Pulmonary artery endothelial cell (primary cell): ENCODE measurements at places on chromosomes 1 and 21.

GRCh38 chr1:34137411-34137810 is 27.6 kb downstream of the CSMD2 start:
- DNase-seq, result no peak

GRCh38 chr21:32764186-32764585 is 7.4 kb downstream of the PAXBP1 start:
- no peak for DNase-seq

DNA sequence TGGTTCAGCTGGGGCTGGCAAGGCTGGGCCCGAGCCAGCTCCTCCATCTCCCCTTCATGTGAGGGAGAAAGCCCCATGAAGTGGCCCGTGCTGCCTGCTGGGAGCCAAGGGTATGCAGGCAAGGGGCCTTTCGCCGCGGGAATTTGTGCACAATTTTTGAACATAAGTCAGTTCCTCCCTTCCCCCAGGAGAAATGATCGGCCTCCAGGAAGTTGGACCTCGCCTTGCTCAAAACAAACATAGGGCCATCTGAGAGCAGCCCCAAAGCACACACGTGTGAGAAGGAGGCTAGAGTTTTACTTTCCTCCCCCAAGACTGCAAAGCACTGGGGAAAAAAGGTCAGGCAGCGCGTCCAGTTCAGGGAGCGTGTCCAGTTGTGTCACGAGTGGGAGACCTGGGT is 64.7 kb downstream of the PRDM16 start:
- DNase-seq, result no peak

GRCh38 chr1:89600451-89601224 is 32.3 kb upstream of the LRRC8C start:
- no peak for DNase-seq

- DNase-seq, result no peak
Observed at GRCh38 chr1:210536254-210536961, 207.7 kb downstream of the HHAT start.

DNA sequence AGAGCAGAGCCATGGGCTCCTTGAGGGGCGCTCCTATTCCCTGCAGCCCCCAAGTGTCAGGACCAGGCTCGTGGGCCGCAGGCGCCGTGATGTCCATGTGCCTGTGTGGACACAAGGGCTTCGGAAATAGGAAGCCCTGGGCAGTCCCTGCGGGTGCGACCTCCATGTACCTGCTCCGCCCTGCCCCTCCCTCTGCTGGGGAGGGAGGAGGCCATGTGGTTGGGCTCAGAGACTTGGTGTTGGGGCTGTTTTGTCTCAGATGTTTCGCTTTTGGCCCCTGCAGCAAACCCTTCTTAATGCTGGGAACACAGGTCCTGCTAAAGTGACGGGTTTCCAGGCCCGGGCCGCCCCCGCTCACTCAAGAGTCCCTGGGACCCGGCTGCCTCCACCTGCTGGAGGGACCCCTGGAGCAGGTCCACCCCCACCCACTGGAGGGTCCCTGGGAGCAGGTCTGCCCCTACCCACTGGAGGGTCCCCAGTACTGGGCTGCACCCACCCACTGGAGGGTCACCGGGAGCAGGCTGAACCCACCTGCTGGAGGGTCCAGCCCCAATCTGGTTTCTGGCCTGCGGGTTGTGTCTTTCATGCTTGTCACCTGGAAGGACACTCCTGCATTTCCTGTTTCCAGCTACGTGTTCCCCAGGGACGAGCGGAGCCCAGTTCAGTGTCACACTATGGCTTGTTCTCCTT is 156.5 kb downstream of the PEX14 start:
- no peak for DNase-seq

GRCh38 chr1:62891956-62892562 is 108.1 kb downstream of the ATG4C start:
- DNase-seq, result no peak

DNA sequence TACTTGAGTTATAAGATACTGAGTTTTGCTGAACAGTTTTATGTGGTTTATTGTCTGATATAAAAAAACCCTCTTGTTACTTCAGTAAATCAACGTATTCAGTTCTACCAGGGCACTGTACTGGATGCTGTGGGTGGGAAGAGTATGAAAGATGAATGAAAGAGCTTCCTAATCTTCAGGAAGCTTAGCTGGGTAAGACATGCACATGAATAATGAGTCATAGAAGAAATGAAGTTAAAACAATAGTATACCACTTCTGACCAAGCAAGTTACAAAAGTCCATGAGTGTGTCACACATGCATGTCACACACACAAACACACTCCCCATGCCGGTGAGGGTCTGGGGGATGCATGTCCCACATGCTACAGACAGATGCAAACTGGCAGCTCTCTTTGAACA is 105.9 kb downstream of the SIPA1L2 start:
- DNase-seq, result peak; percentile 26

DNA sequence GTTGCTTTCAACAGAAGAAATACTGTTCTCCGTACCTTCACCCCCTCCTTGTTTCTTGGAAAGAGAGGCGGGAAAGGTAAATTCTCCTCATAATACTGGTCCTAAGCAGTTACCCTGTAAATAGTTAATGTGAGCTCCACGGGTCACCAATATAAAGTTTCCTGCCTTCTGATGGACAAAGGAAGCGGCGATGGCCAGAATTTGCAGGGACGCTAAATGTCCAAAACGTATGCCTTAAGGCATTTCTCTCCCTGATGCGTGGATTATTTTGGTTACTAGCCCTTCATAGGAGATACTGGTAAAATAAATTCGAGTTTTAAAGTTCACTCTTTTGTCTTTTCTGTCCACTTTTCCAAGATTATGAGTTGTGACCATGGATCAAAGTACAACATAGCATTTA is 898 bp upstream of the PTGS2 start:
- no peak for DNase-seq

DNA sequence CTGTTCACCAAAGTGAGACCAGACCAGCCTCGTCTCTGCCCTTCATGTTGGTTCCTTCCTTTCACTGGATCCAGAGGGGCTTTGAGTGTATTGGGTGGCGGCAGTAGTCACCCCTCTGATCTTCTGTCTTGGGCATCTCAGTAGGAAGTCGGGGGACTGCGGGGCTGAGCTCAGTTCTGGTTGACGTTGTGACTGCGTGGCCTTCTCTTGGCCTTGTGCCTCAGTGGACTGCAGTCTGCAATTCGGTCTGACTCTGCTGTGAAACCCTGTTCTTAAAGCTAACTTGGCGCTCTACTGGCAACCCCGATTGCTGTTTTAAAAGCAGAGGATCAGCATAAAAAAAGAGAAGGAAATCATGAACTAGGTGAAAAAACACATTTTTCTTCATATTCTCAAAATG is 56.7 kb downstream of the SLC37A1 start:
- no peak for DNase-seq

- DNase-seq, result no peak
Observed at GRCh38 chr1:6066680-6067079, 21.0 kb downstream of the KCNAB2 start.

- peak; percentile 37 for DNase-seq
Observed at GRCh38 chr1:67149179-67149770, 14.5 kb upstream of the C1orf141 start.
